Tibial nerve (tissue), 4 donors: ENCODE measurements at places on chromosomes 2 and 18. TPM values are rescaled to one million over a fixed set of nuclear protein-coding genes. Genes with fewer than 3 reads are reported as not detected.

GRCh38 chr2:127826047-127826446 lies 15.1 kb upstream of the WDR33 start:
- DNase-seq, result no peak

DNA sequence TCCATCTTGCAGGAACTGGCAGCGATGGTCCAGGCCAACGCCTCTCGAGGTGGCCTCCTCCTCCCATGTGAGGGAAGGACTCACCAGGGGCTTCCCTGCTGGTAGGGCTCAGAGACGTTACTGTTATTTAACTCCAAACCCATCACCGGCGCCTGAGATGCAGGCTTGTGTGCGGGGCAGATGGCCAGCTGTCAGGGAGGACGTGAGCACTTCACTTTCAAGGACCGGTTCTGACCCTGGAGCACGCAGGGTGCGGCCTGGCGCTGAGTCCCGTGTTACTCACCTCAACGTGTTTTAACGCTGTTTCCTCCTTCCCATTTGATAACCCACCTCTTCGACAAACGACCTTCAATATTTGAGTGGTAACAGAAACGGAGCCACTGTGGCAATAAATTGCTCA lies 350.2 kb downstream of the ZNF516 start:
- no peak for DNase-seq

DNA sequence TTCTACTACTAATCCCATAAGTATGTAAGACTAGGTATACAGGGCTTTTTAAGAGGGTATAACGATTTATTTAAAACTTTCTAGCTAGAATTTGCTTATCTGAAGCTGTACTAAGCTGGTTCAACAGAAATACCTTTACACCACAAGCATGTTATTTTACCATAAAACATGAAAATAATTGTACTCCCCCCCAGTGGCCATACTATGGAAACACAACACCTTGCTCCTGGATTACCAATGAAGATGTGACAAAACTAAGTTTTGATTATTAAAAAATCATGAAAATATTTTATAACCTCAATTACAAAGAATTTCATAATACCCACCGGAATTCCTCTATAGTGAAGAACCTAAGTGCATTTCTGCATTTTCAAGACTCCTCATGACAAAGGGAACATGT lies 27.3 kb downstream of the LPIN2 start:
- no peak for DNase-seq

The KIAA2012 gene
- total RNA-seq, result not detected

The ZAP70 gene
- 13.5 TPM for total RNA-seq
